Motor neuron (in vitro differentiated cells): ENCODE measurements at places on chromosomes 6 and 20. TPM values are rescaled to one million over a fixed set of nuclear protein-coding genes. Genes with fewer than 3 reads are reported as not detected.

The TUBB2A gene
- 539 and 572 TPM in 2 replicates for total RNA-seq

The MICB gene
- total RNA-seq = 1.9 TPM in 2 replicates

The PBOV1 gene
- total RNA-seq = 1.5 and 1.8 TPM in 2 replicates

The C20orf141 gene
- total RNA-seq = not detected in 2 replicates

The OPRM1 gene
- total RNA-seq = 0.53 TPM in 1 of 2 replicates, not detected in the other

The TINAG gene
- not detected in 2 replicates for total RNA-seq

The SLC44A4 gene
- 0.41 and 1.5 TPM in 2 replicates for total RNA-seq

The SPACA1 gene
- total RNA-seq = not detected in 2 replicates

The KIAA1755 gene
- total RNA-seq = 0.18 and 0.26 TPM in 2 replicates

The OVOL2 gene
- total RNA-seq = not detected in 2 replicates

The WFDC10B gene
- not detected in 2 replicates for total RNA-seq

The TMEM217 gene
- 0.81 and 0.94 TPM in 2 replicates for total RNA-seq

The ID4 gene
- total RNA-seq = 74.2 and 76.6 TPM in 2 replicates

The FBXL4 gene
- total RNA-seq = 8.4 and 8.5 TPM in 2 replicates

The CST2 gene
- 1.4 and 1.6 TPM in 2 replicates for total RNA-seq

The RAET1L gene
- 55.3 and 55.4 TPM in 2 replicates for total RNA-seq

The CYP24A1 gene
- not detected in 2 replicates for total RNA-seq

The CCDC170 gene
- total RNA-seq = 0.33 and 0.81 TPM in 2 replicates

The VWA7 gene
- total RNA-seq = 1.4 and 3.9 TPM in 2 replicates

The BPIFB2 gene
- total RNA-seq = not detected in 2 replicates

The JAG1 gene
- total RNA-seq = 15.8 and 16.4 TPM in 2 replicates

The SNRPB gene
- 90.3 and 92.9 TPM in 2 replicates for total RNA-seq

The SSTR4 gene
- total RNA-seq = 0.13 TPM in 1 of 2 replicates, not detected in the other

The ABCF1 gene
- 45.5 and 46.1 TPM in 2 replicates for total RNA-seq

The PSORS1C2 gene
- 0.81 and 1.6 TPM in 2 replicates for total RNA-seq

The RIN2 gene
- total RNA-seq = 26.8 and 29.7 TPM in 2 replicates

The PKIB gene
- total RNA-seq = 3.5 and 3.7 TPM in 2 replicates

The NHLRC1 gene
- total RNA-seq = 1.6 and 2.1 TPM in 2 replicates

The MARCKS gene
- 153 and 171 TPM in 2 replicates for total RNA-seq

The PTGIS gene
- 1.1 and 1.2 TPM in 2 replicates for total RNA-seq

The SASH1 gene
- total RNA-seq = 9.0 and 10.6 TPM in 2 replicates

The GSTA3 gene
- not detected in 2 replicates for total RNA-seq

The CTAGE9 gene
- not detected in 2 replicates for total RNA-seq

The PGBD1 gene
- 7.4 and 7.5 TPM in 2 replicates for total RNA-seq

The TREML2 gene
- total RNA-seq = 0.07 TPM in 1 of 2 replicates, not detected in the other

The LRRC73 gene
- 0.59 and 0.71 TPM in 2 replicates for total RNA-seq

The DST gene
- total RNA-seq = 132 and 140 TPM in 2 replicates

The LPIN3 gene
- total RNA-seq = 2.2 and 2.6 TPM in 2 replicates

The HMGA1 gene
- total RNA-seq = 42.3 and 62.9 TPM in 2 replicates

The ZSCAN23 gene
- total RNA-seq = 7.9 and 9.9 TPM in 2 replicates

The TGM2 gene
- 0.14 and 0.17 TPM in 2 replicates for total RNA-seq

The CBLN4 gene
- 0.58 and 0.76 TPM in 2 replicates for total RNA-seq

The DCDC2 gene
- 0.23 and 0.31 TPM in 2 replicates for total RNA-seq

The NOX3 gene
- not detected in 2 replicates for total RNA-seq

The GRM1 gene
- total RNA-seq = 0.81 and 1.1 TPM in 2 replicates

The SLC12A5 gene
- total RNA-seq = 9.5 and 15.1 TPM in 2 replicates

The HM13 gene
- 86.7 TPM in 2 replicates for total RNA-seq

The PROKR2 gene
- 0.50 and 0.52 TPM in 2 replicates for total RNA-seq

The DDX43 gene
- total RNA-seq = not detected in 2 replicates

The CUTA gene
- total RNA-seq = 325 and 331 TPM in 2 replicates

The SIRPB1 gene
- total RNA-seq = 0.09 and 0.29 TPM in 2 replicates
